ENCODE measurements at places on chromosomes 5 and 9. TPM values are rescaled to one million over a fixed set of nuclear protein-coding genes. Genes with fewer than 3 reads are reported as not detected.

NCBP1 gene
- total RNA-seq = 25.4 TPM

DNA sequence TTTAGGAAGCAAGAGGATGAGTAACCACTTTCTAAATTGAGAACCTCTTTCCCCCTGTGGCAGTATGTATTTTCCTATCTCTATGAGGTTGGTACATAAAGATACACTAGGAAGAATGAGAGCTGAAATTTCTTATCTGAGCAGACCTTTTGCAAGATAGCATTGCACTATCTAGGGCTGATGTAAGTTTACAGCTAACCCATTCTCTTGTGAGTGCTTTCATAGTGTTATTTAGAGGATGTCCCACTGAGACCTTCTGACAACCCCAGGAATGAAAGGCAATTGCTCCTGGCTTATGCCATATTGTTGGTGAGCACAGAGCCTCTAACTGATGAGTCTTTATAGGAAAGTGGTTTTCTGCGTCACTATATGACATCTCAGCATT is 1209.3 kb upstream of the CDH6 start:
- no peak for DNase-seq
- H3K36me3 ChIP-seq = no peaks in the 10 kb centered on the region
- H3K4me3 ChIP-seq = no peak overlapping the region
- H3K4me1 ChIP-seq = no peaks in the 10 kb centered on the region

GRCh38 chr5:157965989-157966388 is 107.0 kb upstream of the CLINT1 start:
- H3K4me1 ChIP-seq = no peaks in the 10 kb centered on the region
- H3K36me3 ChIP-seq = no peaks in the 10 kb centered on the region
- no peak for DNase-seq
- H3K27me3 ChIP-seq = no peaks in the 10 kb centered on the region
- no peak overlapping the region for H3K4me3 ChIP-seq

DNA sequence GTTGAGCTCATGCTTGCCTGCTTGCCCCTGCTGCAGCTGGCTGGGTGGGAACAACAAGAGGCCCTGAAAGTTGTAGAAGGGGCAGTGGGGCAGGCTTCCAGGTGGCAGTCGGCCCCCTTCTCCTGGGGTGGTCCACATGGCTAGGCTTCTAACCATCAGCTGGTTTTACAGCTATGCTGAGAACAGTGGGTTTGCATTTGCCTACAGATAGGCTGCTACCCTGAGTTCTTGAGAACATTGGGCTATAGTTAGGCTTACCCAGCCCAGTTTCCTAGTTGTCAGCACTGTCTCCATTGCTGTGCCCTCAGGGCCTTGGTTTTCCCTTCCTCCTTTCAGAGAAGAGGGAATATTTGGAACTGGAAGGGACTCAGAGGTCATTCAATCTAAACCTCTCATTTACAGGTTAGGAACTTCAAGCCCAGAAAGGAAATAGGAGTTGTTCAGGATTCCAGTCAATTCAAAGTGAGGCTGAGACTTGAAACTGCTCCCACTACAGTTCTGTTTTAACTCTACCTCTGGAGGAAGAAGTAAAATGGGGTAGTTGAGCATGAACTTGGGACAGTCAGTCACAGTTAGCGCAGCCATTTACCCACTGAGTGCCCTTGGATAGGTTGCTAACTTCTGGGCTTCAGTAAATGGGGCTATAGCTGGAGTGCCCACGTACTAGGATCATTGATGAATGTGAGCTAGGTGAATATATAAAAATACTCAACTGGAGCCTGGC is 11.5 kb downstream of the LARP1 start:
- peak overlapping the region; percentile 84 for H3K27ac ChIP-seq
- peaks cover 4% of the 10 kb centered on the region for H3K36me3 ChIP-seq
- H3K4me1 ChIP-seq = peaks cover 91% of the 10 kb centered on the region
- H3K4me3 ChIP-seq = peak overlapping the region; percentile 55
- no peaks in the 10 kb centered on the region for H3K27me3 ChIP-seq
- no peak for DNase-seq

GRCh38 chr5:125038477-125038876 is 292.0 kb upstream of the ZNF608 start:
- H3K36me3 ChIP-seq = no peaks in the 10 kb centered on the region
- H3K27ac ChIP-seq = no peak overlapping the region
- no peaks in the 10 kb centered on the region for H3K4me1 ChIP-seq
- no peak for DNase-seq

Data from activated T-cell treated with anti-CD3 and anti-CD28 coated beads, Interleukin-2, amount 50 U/mL, for 72 hours (primary cell).